Endothelial cell of umbilical vein (primary cell): ENCODE measurements at places on chromosomes 1 and 21. TPM values are rescaled to one million over a fixed set of nuclear protein-coding genes. Genes with fewer than 3 reads are reported as not detected.

OR6K3 gene
- total RNA-seq, result not detected in 2 replicates

AP4B1 gene
- total RNA-seq, result 29.4 and 33.0 TPM in 2 replicates

POU3F1 gene
- total RNA-seq, result not detected in 2 replicates

C1orf74 gene
- 2.3 and 3.0 TPM in 2 replicates for total RNA-seq

SEC16B gene
- total RNA-seq, result 0.44 and 0.78 TPM in 2 replicates

S100A7A gene
- total RNA-seq, result not detected in 2 replicates

RNPC3 gene
- 12.2 and 16.7 TPM in 2 replicates for total RNA-seq

KMO gene
- total RNA-seq, result not detected in 2 replicates

ATP1A4 gene
- total RNA-seq, result not detected in 2 replicates

HES2 gene
- total RNA-seq, result 9.4 and 13.3 TPM in 2 replicates

PLPP3 gene
- 7.2 and 14.1 TPM in 2 replicates for total RNA-seq

AADACL4 gene
- not detected in 2 replicates for total RNA-seq

NKAIN1 gene
- 0.23 and 0.40 TPM in 2 replicates for total RNA-seq

SAMD13 gene
- total RNA-seq, result 3.9 and 4.8 TPM in 2 replicates

SGIP1 gene
- total RNA-seq, result 51.0 and 68.9 TPM in 2 replicates

RHD gene
- not detected in 2 replicates for total RNA-seq

IFI44L gene
- 1.5 and 2.8 TPM in 2 replicates for total RNA-seq

RGS16 gene
- total RNA-seq, result not detected in 2 replicates

BLACAT1 gene
- total RNA-seq, result not detected in 2 replicates

NTPCR gene
- 30.3 and 35.3 TPM in 2 replicates for total RNA-seq

GSTM5 gene
- 0.51 and 1.6 TPM in 2 replicates for total RNA-seq
